ENCODE measurements at places on chromosomes 6 and 20.
A peak's percentile ranks its signal among the peaks of the same experiment; 100 is the strongest.

DNA sequence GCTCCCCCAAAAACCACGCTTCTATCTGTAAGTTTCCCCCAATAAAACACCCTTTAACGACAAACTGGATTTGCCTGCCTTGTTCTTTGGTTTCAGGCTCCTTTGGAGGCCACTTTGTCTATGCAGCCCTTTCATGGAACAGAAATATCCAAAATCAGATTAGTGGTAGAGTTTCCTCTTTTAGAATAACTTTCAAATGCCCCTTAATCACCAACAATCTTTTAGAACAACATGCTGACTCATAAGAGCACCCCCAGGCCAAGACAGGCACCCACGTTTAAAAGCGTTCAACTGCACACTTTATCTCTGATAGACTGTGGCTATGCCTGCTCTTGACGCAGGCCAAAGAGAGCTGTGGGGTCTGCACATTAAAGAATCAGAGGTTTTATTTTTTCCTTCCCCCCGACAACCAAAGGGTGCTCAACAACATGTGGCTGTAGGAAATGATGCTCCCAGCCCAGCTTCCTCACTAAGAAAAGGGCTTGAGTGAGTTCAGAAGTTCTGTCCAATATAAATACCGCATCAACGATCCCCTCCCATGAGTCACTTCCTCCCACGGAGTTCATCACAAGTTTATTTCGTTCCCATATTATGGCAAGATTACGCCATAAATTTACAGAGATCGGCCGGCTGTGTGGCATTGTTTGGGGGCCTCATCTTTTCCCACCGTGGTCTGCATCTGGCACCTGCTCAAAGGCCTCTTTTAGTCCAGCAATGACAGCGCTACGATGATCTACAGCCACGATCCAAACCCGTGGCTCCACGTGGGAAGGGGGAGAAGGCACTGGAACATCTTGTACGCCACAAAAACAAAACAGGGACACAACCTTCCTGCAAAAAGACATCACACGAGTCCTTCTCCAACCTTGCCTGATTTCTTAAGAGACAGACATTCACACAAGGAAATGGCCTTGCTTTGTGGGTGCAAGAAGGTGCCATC, 88.8 kb upstream of the NFATC2 start:
- DNase-seq, result no peak

DNA sequence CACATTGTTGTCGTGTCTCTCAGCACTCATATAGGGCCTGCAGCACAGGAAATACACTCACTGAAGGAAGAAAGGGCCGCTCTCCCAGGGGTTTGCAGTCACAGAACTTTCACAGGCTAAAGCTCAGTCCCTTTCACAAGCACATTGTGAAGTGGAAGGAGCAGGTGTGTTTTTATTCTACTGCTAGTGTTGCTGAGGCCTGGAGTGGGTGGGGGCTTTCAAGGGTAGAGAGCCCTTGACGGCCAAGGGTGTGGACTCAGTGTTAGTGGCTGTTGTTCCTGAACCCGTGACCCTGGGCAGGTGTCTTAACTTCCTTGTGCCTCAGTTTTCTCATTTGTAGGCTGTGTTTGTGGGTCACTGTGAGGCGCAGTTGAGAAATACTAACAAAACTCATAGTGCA, 66.2 kb upstream of the SLC22A1 start:
- DNase-seq, result no peak

DNA sequence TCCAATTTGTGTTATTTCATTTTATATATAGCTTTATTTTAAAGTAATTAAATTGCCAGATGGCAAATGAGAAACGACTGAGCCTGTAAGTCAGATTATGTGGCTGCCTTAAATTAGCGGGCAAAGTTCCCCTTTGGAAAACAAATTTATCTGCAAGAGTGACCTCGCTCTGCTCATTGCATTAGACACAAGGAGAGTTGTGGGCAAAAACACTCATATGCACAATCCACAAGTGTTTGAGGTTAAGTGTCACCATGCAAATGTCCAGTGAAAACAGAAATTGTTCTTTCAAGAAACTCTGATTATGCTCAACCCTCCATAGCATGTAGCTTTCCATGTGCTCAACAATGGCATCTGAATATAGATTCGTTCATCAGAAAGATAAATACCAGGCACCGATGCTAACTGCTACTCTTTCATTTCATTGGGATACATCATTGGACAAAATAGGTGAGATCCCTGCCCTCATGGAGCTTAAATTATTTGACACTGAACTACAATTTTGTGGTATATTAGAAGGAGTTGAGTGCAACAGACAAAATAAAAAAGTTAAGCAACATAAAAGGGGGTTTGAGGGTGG, 1.7 kb upstream of the NHSL1 start:
- DNase-seq, result no peak

GRCh38 chr6:5025911-5026819, 22.3 kb upstream of the RPP40 start:
- no peak for DNase-seq

- DNase-seq, result no peak
Measured at GRCh38 chr6:108632441-108632840, 71.7 kb downstream of the FOXO3 start.

- DNase-seq, result no peak
Measured at GRCh38 chr20:22490287-22491193, 93.8 kb downstream of the FOXA2 start.

DNA sequence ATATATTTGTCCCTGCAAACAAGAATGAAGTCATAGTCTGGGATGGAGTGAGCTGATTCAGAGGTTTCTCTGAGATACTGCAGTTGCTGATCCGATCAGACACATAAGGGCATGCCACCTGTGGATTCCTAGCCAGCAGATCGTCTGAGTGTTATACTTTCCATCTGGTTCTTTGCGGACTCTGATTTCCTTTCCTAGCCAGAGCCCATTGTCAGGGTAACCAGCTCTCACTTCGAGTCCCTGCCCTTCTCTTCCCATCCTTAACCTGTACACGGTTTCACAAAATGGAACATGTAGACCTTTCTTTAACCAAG, 100.9 kb downstream of the TMEM200A start:
- no peak for DNase-seq

GRCh38 chr6:129476810-129477209, 233.2 kb downstream of the ARHGAP18 start:
- DNase-seq, result no peak

- no peak for DNase-seq
Measured at GRCh38 chr6:47789553-47789952, 7.7 kb downstream of the OPN5 start.

DNA sequence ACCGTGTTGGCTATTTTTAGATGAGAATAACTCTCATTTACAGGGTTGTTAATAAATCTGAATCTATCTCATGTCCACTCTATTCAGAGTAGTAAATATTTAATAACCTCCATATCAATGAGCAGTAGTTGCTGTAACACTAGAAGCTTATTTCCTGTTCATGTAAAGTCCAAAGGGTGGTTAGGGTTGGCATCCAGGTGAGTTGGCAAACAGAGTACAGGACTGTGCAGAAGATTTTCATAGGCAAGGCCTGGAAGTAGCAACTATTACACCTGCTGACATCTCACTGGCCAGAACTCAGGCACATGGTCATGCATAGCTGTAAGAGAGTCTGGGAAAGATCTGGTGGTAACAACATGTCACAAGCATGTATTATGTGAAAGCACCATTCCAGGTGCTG, 147.5 kb downstream of the PHF3 start:
- no peak for DNase-seq

DNA sequence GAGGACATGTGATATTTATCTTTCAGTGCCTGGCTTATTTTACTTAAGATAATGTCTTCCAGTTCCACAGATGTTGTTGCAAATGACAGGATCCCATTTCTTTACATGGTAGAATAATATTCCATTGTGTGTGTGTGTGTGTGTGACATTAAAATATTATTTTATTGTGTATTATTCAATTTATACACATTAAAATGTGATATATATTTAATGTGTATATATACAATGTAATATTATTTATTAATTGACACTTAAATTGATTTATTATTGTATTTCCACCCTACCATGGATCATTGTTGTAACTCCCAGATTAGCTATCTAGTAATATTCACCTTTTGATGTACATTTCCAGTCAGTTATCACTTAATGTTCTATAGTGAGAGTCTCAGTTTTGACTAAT, 1422.5 kb upstream of the ADGRB3 start:
- DNase-seq, result no peak

- DNase-seq, result no peak
Measured at GRCh38 chr6:17585766-17586490, 14.2 kb upstream of the FAM8A1 start.

DNA sequence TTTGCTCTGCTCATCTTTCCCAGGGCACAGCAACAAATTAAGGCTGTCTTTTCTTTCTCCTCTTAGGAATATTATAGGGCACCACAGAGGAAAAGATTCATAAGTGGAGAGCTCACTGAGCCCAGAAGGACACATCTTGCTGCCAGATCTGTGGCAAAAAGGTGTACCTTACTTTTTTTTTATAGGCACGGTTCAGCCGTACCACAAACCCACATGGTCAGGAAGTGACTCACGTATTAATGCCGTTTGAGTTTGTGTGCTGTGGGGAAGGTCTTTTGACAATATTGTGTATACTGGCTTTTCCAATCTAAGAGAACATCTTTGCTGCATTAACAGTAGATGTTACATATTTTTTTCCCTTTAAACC, 28.4 kb downstream of the PAQR8 start:
- no peak for DNase-seq

GRCh38 chr6:153032255-153032882, 29.9 kb upstream of the MTRF1L start:
- DNase-seq, result no peak

- no peak for DNase-seq
Measured at GRCh38 chr20:2658414-2659354, 5.3 kb downstream of the IDH3B start.

GRCh38 chr6:6775074-6775473, 186.6 kb downstream of the LY86 start:
- no peak for DNase-seq

GRCh38 chr6:24524805-24525204, 30.0 kb downstream of the ALDH5A1 start:
- DNase-seq, result peak; percentile 29

GRCh38 chr6:29627755-29628418, 5.1 kb downstream of the GABBR1 start:
- DNase-seq, result no peak

GRCh38 chr6:112155886-112156285, 68.5 kb downstream of the FAM229B start:
- no peak for DNase-seq

GRCh38 chr6:148199584-148199983, 143.1 kb upstream of the SASH1 start:
- no peak for DNase-seq

DNA sequence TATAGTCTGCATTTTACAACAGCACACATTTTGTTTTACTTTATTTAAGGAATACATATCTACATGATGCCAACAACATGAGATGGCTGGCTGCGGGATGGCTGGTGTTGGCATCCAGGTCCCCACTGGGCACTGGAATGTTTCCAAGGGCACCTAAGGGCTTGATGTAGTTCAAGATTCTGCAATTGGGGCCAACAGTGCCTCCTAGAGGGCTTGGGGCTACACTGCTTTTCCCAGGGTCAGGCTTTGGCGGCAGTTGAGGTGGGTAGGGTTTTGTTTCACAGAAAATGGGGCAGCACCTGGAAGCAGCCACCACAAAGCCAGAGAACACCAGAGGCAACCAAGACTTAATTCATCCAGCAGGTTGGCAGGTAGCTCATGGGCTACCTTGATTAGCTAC, 202.2 kb upstream of the PRND start:
- DNase-seq, result no peak

- peak; percentile 47 for DNase-seq
Measured at GRCh38 chr6:63636518-63637021, 968 bp downstream of the PHF3 start.

- no peak for DNase-seq
Measured at GRCh38 chr6:111828809-111829208, 44.4 kb downstream of the FYN start.

- DNase-seq, result no peak
Measured at GRCh38 chr20:35735826-35736470, 6.1 kb downstream of the RBM39 start.

GRCh38 chr6:166109608-166110007, 58.0 kb downstream of the TBXT start:
- no peak for DNase-seq

GRCh38 chr6:48834706-48835105, 628.3 kb downstream of the MMUT start:
- DNase-seq, result no peak

DNA sequence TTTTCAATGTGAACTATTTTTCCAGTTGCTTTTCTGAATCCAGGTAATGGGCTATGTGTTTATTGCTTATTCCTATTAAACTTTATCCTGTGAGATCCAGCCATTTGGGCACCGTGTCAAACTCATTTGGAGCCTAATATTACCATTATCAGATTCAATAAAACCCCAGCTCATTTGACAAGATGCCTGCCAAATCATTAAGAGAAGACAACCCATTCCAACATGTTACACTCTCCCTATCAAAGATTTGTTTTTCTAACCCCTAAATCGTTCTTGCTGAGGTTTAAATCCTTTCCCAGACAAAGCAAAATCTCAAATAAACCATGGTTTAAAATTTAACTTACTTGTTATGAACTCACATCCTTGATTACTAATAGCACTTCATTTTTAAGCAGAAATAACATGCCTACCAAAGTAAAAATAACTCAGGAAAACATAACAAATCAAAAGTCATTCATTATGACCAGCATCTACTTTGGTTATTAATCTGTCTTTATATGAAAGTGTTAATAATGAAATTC, 130.0 kb upstream of the TCF21 start:
- no peak for DNase-seq

- no peak for DNase-seq
Measured at GRCh38 chr20:57939499-57939898, 229.7 kb upstream of the PMEPA1 start.

DNA sequence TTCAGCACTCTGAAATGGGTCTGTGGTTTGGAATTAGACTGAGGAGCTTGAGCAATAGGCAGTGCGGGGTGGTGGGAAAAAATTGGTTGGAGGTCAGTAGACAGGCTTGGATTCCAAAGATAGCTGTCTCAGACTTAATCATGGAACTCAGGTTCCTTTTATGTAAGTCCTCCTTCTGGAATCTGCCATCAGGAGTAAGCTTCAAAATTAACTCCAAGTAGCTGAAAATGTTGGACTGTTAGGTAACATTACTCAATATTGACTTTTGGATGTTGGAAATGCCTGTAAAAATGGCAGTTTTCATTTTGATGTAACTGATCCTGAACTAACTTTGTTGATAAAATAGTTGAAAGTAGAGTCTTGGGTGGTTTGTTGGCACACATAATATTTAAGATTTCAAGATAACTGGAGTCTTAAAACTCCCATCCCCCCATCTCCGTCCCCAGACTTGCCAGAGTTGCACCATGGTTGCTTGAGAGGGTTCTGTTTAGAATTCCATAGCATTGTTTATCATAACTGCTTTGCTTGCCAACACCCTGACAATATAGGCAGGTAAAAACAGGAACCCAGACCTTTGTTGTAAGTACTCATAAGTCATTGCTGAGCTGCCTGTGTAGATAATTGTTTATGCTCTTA, 83.0 kb downstream of the PHF20 start:
- DNase-seq, result no peak

- DNase-seq, result no peak
Measured at GRCh38 chr6:32713241-32713640, 27.9 kb upstream of the HLA-DQA2 start.
